ENCODE measurements at places on chromosomes 5 and 9.

DNA sequence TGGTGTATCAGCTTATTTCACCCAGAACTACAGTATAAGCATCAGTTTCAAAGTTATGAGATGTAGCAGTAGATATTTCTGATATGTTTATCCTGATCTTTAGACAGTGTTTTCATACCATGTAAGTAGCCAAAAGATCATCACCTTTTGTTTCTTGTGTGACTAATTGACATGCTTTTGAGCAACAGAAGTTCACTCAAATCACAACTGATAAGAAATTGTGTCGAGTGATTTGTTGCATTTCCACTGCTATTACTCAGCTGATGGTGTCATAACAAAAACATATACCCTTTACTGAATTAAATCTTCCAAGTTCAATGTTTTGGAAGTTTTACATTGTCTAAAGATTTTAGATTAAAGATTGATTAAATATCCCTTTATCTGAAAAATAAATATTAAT is 324.5 kb downstream of the TUSC1 start:
- no peak for DNase-seq

DNA sequence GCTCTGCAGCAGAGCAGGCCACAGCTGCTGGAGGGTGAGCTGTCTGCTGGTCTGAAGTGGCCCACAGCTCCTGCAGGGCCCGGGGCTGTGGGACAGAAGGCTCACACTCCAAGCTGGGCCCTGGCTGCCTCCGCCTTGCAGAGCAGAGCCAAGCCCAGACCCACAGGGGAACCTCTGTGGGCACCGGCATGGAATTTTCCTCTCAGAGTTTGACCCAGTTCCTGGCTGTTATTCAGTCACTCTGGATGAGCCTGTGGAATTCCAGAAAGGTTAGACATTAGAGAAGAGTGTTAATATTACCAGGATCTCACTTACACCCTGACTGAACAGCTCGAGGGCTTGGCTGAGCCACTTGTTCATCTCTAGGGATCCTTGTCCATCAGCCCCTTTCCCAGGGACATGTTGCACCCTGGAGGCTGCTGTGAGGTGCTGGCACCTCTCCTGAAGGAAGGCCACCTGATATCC is 17.5 kb downstream of the IL9 start:
- no peak for DNase-seq

- no peak for DNase-seq
These were observed 30.2 kb upstream of the CATSPER3 start for GRCh38 chr5:134937526-134937925.

DNA sequence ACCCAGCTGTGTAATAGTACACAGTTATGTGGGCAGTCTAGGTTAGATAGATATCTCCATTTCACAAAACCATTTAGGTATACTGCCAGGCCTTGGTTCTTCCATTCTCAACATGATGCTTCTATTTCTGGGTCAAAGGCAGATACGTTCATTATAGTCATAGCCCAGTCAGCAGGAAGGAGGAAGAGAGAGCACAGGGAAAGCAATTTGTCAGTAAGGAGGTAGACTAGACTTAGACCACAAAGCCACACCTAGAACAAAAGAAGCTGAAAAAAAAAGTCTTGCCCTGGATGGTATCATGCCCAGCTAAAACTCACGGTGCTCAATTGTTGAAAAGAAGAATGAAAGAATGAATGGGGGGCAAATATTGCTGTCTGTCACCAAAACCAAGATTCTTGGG is 7.6 kb downstream of the INVS start:
- DNase-seq = no peak

- no peak for DNase-seq
These were observed 62.6 kb downstream of the ANGPTL2 start for GRCh38 chr9:127059765-127060361.

Measured in stimulated activated CD8-positive, alpha-beta memory T cell treated with anti-CD3 and anti-CD28 coated beads, Interleukin-12 subunit alpha, Interleukin-12 subunit beta, amount 100 ng/mL, for 4 hours (primary cell).